ENCODE measurements at places on chromosomes 1 and 21. TPM values are rescaled to one million over a fixed set of nuclear protein-coding genes. Genes with fewer than 3 reads are reported as not detected.

The FCRL3 gene
- 0.44 TPM for polyA plus RNA-seq

The RHEX gene
- not detected for polyA plus RNA-seq

The OLFML3 gene
- polyA plus RNA-seq: not detected

The RABGGTB gene
- polyA plus RNA-seq: 10.1 TPM

The CYP4A22 gene
- polyA plus RNA-seq: not detected

The GFI1 gene
- 3.3 TPM for polyA plus RNA-seq

The KCNJ9 gene
- polyA plus RNA-seq: 0.06 TPM

The CDC42SE1 gene
- polyA plus RNA-seq: 85.6 TPM

The TNFSF18 gene
- polyA plus RNA-seq: not detected

The HES2 gene
- polyA plus RNA-seq: not detected

The SCAF4 gene
- 20.4 TPM for polyA plus RNA-seq

The LCE2C gene
- not detected for polyA plus RNA-seq

The PLPPR5 gene
- not detected for polyA plus RNA-seq

The CLCA1 gene
- polyA plus RNA-seq: not detected

The KCNQ4 gene
- not detected for polyA plus RNA-seq

The C4BPB gene
- polyA plus RNA-seq: 0.45 TPM

The S100A14 gene
- polyA plus RNA-seq: not detected

The GJC2 gene
- polyA plus RNA-seq: not detected

The LRRC39 gene
- polyA plus RNA-seq: not detected

The CNN3 gene
- 18.2 TPM for polyA plus RNA-seq

The ZNF683 gene
- not detected for polyA plus RNA-seq

All from naive thymus-derived CD4-positive, alpha-beta T cell (primary cell).